T-helper 9 cell (primary cell): ENCODE measurements at places on chromosomes 1 and 21.

DNA sequence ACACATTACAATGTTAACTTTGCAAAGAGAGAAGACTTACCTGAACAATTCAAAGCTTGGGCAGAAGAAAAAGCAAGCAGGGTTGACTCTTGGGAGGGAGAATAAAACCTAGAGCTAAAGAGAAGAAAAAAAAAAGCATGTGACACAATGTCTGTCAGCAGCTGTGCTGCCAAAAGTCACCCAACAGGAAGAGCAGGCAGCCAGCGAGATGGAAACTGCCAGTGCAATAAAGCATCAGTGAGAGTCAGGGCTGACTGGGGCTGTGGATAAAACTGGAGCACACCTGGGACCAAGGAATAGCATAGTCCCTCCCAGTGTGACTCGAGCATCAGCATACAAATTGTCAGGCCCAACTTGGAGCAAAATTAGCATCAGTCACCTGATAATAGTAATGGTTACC lies 65.0 kb upstream of the SLC22A15 start:
- DNase-seq: no peak

- DNase-seq: no peak
These were observed 41.6 kb upstream of the USP1 start for GRCh38 chr1:62395291-62395690.

DNA sequence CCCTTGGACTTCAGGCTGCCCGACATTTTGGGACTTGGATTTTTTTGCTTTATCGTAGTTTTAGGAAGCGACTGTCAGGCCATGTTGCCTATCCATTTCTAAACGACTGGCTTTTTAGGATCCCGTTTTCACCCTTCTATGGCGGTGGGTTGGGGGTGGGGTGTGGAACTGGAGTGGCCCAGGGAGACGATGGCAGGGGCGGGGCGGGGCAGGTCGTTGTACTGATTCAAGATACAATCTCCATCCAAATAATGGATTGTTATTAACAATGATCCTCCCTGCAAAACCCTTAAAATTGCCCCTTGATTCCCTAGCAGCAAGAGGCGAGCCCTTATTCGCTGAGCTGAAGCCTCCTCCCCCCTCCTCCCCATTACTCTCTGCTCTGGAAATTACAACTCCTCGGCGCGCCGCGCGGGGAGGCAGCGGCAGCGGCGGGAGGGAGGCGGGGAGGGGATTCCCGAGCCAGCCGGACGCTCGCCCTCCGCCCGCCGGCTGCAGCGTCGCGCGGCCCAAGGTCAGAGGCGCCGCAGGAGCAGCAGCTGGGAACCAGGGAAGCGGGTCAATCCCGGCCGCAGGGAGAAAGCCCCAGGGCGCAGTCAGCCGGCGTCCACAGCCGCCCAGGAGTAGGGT lies at the start of gene TRIM67:
TSS of gene TRIM67 (plus strand) at position 392 of the 630 bp plus-strand sequence. CDS start 912 bp downstream, outside the sequence.
- no peak for DNase-seq

- no peak for DNase-seq
These were observed 2.8 kb upstream of the RAP1GAP start for GRCh38 chr1:21671915-21672314.

DNA sequence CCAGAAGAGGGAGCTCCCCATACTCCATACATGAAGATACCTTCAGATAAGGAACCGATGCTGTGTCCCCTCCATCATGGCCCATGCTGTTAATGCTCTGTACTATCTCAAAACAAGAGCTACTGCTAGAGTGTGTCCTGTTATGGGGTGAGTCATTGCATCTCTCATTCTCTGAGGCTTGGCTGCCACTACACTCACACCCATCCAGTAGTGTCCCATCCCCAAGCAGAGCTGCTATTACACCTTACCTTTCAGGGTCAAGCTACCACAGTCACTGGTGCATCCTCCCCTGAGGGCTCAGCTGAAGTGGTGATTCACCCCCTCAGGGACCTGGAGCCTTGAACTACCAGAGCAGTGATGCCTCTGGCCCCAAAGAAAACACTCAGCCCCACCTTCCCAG lies 198.5 kb downstream of the PLA2G4A start:
- no peak for DNase-seq

GRCh38 chr1:164891615-164892014 lies 332.6 kb downstream of the PBX1 start:
- no peak for DNase-seq

GRCh38 chr1:183954496-183954895 lies 83.0 kb downstream of the COLGALT2 start:
- DNase-seq: no peak

GRCh38 chr1:2972011-2972878 lies 49.0 kb upstream of the ACTRT2 start:
- no peak for DNase-seq

DNA sequence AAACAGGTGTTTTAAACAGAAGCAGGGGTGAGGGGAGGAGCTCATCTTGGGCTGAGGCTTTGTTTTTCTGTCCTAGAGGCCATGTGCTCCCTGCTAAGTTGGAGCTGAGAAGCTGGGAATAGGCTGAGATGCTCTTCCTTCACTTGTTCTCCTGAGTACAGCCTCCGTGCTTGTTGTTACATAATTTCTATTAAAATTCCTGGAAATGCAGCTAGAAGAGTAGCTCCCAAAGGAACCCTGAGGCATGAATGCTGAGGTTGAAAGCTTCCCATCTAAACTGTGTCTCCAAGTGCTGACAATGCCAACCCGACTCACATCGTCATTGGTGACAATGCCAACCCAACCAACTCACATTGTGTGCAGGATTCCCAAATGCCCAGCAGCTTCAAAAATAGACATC lies 12.6 kb upstream of the ITPKB start:
- no peak for DNase-seq

GRCh38 chr1:58583496-58583895 lies 6.4 kb upstream of the TACSTD2 start:
- DNase-seq: no peak

DNA sequence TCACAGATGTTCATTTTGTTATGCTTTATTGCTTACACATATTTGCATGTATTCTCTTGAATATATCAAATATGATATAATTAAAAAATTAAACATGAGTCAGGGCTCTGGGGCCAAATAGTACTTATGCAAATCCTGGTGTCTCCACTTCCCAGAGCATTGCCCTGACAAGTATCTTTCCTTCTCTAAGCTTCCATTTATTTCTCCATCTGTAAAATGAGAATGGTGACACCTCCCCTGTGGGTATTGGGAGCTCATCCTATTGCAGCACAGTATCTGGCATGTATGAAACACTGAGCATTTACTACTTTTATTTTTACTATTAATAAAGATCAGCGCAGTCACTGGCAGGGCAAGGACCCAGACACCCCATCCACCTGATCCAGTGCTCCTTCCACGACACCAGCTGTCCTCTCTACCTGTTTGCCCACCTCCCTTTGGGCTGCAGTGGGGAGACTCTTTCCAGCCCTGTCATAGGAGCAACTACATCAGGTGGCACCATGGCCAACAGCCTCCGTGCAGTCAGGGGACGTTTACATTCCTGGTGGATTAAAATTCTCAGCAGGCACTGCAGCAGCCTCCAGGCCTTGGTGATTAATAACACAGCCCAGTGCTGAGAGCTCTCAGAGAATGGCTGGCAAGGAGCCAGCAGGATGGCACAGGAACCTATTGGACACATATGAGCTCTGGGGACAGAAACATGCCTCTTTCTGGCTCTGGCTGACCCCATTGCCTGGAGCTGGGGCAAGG lies 113.0 kb downstream of the DMRTB1 start:
- no peak for DNase-seq

- DNase-seq: no peak
These were observed 18.0 kb upstream of the COX20 start for GRCh38 chr1:244817415-244817894.

DNA sequence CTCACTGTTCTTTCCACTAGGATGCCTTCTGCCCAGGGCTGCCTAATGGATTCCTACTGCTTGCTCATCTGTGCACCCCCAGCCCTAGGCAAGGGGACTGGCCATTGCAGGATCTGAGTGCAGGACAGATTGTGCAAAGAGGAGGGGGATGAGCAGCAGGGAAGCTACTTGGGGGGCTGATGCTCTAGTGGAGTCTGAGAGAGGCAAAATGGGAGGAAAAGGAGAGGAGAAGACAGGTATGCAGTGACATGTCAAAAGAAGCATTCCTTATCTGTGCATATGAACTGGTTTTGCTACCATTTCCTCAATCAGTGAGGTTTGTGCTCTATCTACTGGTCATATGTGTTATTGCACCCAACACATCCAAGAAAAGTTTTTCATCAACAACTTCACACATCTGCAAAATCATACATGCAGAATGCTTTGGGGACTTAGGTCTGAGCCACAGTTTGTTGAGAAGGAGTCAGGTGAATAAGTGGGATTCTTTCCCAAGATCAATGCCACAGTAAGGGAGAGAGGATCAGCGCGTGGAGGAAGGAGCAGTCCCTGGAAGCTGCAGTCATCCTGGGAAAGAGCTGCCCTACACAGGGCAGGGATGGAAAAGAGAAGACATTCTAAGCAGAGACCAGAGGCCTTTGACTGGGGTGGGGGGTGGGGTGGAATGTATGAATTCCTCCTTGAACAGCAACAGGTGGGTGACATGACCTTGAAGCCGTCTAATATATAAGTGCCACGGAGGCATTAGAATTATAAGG lies 14.4 kb downstream of the SLC5A9 start:
- DNase-seq: no peak

DNA sequence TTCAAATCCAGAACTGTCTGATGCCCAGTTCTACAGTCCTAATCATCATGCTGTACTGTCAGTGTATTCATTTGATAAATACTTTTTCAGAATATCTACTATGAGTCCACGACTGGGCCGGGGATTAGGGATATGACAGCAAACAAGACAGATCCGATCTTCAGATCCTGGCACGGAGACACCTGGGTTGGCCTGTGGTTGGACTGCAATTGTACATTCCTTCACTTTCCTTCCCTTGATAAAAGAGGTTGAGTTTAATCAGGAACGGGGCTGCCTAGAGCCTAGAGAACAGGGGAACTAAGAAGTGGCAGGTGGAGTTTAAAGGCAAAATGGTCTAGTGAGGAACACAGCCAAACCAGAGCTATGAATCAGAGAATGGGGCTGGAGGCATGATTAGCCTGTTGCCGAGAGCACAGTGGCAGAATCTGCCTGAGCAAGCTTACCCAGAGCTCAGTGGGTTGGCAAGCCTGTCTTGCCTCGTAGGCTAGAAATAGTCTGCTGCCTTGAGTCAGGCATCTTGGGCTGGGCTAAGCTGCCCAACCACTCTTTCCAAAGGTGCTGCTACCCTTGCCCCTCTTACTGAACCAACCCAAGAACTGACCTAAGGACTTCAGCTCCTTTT lies 38.1 kb upstream of the PTCH2 start:
- no peak for DNase-seq

GRCh38 chr21:42338729-42339715 lies 11.8 kb downstream of the TFF2 start:
- no peak for DNase-seq

DNA sequence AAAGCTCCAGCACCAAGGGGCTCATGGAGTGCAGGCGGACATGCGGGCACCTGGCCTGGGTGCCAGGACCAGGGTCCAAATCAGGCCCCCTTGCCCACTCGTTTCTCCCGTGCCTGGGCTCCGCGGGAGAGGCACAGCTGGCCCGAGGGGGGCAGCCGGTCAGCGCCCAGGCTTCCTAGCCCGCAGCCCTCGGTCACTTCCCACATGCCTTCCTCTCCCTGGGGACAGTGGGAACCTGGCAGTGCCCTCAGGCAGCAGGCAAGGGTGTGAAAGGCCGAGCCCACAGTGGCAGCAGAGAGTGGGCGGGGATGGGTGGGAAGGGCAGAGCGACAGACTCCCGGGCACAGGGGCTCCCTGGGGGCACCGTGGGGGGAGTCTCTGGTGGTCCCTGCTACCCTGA lies 69.8 kb downstream of the MEGF6 start:
- no peak for DNase-seq

DNA sequence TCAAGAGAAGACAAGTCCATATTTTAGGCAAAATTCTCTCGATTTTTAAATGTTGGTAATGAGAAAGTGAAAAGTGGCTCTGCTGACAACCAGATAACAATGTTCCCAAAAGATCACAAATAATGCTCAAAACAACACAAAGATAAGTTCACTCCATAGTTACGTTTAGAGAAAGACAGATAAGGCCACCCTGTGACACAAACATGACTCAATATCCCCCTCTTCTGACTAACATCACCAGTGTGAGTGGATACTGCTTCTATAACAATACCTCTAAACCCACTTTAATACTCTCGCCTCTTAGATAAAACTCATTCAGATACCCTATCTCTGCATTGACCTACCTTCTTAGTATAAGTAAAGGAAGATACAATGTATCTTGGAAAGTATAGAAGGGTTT lies 51.2 kb upstream of the RGS7 start:
- DNase-seq: no peak

GRCh38 chr1:161949548-161949947 lies 74.1 kb downstream of the OLFML2B start:
- no peak for DNase-seq

GRCh38 chr1:115337633-115338456 lies at the start of gene NGF:
NGF (minus strand) TSS chr1:115338249; CDS start chr1:115286795, 51,454 bp downstream.
- DNase-seq: no peak

DNA sequence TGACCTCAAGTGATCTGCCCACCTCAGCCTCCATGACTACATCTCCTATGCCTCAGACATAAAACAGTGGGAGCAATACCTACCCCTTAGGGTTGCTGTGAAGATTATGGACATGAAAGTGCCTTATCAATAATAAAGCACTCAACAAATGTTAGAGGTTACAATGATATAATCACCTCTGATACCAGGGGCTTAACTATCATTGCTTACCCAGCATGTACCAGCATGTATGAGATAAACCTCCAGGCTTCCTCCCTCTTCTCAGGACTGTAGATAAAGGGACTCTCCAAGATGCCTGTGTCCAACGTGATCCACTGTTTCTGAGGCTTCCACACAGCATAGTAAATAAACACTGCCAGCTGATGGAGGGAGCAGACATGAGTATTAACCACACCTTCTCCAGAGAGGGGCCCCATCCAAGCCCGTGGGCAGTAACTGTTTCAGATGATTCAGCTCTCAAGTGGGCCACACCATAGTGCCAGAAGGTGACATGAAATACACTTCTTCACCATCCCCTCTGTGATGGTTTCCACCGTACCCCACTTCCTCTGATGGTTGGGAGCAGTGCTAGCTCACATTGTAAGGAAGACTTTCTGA lies 26.2 kb downstream of the RHBDL2 start:
- no peak for DNase-seq

DNA sequence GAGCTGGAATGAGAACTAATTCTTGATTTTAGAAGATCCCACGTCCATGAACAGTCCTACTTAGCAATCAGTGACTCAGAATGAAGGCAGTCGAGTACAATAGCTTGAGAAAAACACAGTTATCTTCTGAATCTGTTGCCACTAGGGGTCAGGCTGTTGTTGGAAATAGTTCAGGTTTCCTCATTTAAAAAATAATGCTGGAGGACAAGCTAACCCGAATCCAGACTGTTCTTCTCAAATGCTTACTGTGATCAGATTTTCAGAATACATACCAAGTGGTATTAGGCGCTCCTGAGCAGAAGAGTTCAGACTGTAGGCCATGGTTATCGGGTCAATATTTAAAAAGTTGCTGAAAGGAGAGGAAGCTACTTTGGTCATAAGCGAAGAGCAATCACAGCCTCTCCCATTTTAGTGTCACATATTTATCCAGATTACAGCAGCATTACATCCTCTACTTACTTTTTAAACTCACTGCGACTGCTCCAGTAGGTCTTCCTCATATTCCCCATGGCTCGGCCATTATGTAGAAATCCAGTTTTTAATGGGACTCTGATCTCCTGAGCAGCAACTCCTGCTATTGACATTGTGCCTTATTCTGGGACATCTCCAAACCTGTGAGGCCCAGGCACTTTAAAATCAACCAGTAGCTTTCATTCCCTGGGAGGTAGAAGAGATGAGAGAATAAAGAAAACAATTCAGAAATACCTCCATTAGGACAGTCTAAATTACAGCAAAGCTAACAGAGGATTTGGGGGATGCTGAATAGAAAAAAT lies 10.9 kb downstream of the ERRFI1 start:
- DNase-seq: no peak

GRCh38 chr1:145701306-145701862 lies 5.8 kb downstream of the PDZK1 start:
- no peak for DNase-seq
